ENCODE measurements at places on chromosomes 6 and 20.

- H3K36me3 ChIP-seq = no peaks in the 10 kb centered on the region
- DNase-seq = no peak
- no peak overlapping the region for H3K27ac ChIP-seq
- no peaks in the 10 kb centered on the region for H3K27me3 ChIP-seq
- H3K4me3 ChIP-seq = no peak overlapping the region
Measured at GRCh38 chr20:63319164-63320040, 26.4 kb downstream of the COL20A1 start.

GRCh38 chr6:156310701-156311100, 466.5 kb upstream of the ARID1B start:
- H3K27ac ChIP-seq = no peak overlapping the region
- DNase-seq = no peak
- H3K4me1 ChIP-seq = no peaks in the 10 kb centered on the region
- no peak overlapping the region for H3K4me3 ChIP-seq
- no peaks in the 10 kb centered on the region for H3K27me3 ChIP-seq

GRCh38 chr20:40741507-40742106, 52.6 kb upstream of the MAFB start:
- no peaks in the 10 kb centered on the region for H3K36me3 ChIP-seq
- H3K27me3 ChIP-seq = no peaks in the 10 kb centered on the region
- no peak overlapping the region for H3K27ac ChIP-seq
- peak; percentile 9 for DNase-seq
- no peaks in the 10 kb centered on the region for H3K4me1 ChIP-seq

GRCh38 chr20:10531848-10532247, 96.7 kb downstream of the SLX4IP start:
- no peaks in the 10 kb centered on the region for H3K4me1 ChIP-seq
- H3K4me3 ChIP-seq = no peak overlapping the region
- H3K36me3 ChIP-seq = no peaks in the 10 kb centered on the region

DNA sequence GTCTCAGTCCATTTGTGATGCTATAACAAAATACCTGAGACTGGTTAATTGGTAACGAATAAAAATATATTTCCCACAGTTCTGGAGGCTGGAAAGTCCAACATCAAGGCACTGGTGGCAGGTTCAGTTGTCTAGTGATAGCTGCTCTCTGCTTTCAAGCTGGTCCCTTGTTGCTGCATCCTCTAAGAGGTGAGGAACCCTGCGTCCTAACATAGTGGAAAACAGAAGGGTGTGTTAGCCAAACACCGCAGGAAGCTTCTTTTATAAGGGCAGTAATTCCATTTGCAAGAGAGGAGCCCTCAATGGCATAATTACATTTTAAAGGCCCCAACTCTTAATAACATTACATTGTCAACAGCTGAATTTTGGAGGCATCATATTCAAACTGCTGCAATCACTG, 372.7 kb downstream of the ADGRB3 start:
- no peak overlapping the region for H3K27ac ChIP-seq
- no peaks in the 10 kb centered on the region for H3K36me3 ChIP-seq
- DNase-seq = no peak

GRCh38 chr20:33671573-33672288, 2.5 kb downstream of the NECAB3 start:
- no peaks in the 10 kb centered on the region for H3K27me3 ChIP-seq
- H3K36me3 ChIP-seq = no peaks in the 10 kb centered on the region
- peaks cover 33% of the 10 kb centered on the region for H3K4me1 ChIP-seq
- no peak overlapping the region for H3K27ac ChIP-seq
- H3K4me3 ChIP-seq = no peak overlapping the region

DNA sequence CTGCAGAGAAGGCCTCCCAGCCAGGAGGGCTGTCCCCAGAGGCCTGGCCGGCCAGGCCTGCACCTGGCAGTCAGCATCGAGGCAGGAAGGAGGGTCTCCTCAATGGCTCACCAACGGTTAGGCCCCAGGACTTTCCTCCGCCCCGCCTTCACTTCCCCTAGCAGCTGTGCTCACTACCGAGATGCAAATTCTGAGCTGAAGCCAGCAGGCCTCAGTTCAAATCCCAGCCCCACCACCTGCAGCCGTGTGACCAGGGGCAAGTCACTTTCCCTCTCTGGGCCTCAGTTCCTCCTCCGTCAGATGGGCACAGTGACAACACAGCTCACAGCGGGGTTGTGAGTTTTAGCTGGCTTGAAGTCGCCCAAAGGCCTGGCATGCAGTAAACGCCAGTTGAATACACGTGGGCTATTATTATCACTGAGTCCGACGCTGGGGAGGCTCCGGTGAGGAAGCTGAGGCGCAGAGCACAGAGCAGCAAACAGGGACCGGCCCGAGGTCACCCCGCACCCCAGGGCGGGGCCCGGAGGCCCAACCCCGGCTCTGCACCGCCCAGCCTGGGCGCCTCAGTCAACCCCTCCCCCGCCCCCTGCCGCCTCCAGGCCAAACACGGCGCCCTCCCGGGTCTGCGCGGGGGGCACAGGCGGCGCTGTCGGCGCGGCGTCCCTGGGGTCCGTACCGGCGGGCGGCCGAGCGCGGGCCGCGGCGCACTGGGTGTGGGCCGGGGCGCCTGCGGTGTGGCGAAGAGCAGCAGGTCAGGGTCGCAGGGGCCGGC, 671 bp downstream of the E2F1 start:
- no peaks in the 10 kb centered on the region for H3K36me3 ChIP-seq
- no peaks in the 10 kb centered on the region for H3K27me3 ChIP-seq
- H3K4me3 ChIP-seq = no peak overlapping the region
- no peak for DNase-seq
- H3K4me1 ChIP-seq = peaks cover 46% of the 10 kb centered on the region

GRCh38 chr6:470901-471448, 79.4 kb downstream of the IRF4 start:
- DNase-seq = no peak
- H3K4me3 ChIP-seq = no peak overlapping the region
- no peak overlapping the region for H3K27ac ChIP-seq
- peaks cover 4% of the 10 kb centered on the region for H3K27me3 ChIP-seq
- H3K4me1 ChIP-seq = peaks cover 30% of the 10 kb centered on the region
- no peaks in the 10 kb centered on the region for H3K36me3 ChIP-seq

DNA sequence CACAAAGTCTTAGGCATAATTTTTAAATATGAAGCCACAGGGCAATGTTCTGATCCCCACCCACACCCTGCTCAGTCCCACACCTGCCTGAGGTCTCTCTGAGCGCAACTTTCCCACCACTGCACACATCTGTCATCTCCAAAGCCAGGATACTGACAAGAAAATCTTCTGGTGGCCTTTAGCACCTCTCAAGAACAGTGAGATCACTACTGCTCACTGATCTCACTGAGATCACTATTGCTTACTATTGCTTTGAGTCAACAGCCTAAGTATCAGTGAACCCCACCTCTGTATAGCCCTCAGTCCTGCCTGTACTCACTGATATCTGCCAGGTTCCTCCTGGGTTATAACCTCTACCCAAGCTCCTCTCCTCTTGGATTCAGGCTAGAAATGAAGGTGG, 6.4 kb downstream of the TNFRSF21 start:
- no peak overlapping the region for H3K4me3 ChIP-seq
- H3K27me3 ChIP-seq = no peaks in the 10 kb centered on the region
- H3K4me1 ChIP-seq = peaks cover under 1% of the 10 kb centered on the region
- H3K36me3 ChIP-seq = no peaks in the 10 kb centered on the region
- DNase-seq = no peak

GRCh38 chr20:17026346-17026745, 200.5 kb upstream of the PCSK2 start:
- H3K27me3 ChIP-seq = no peaks in the 10 kb centered on the region
- no peaks in the 10 kb centered on the region for H3K4me1 ChIP-seq
- H3K27ac ChIP-seq = no peak overlapping the region
- no peak for DNase-seq
- no peaks in the 10 kb centered on the region for H3K36me3 ChIP-seq
- H3K4me3 ChIP-seq = no peak overlapping the region

- H3K4me3 ChIP-seq = no peak overlapping the region
- peaks cover 32% of the 10 kb centered on the region for H3K36me3 ChIP-seq
- H3K27ac ChIP-seq = no peak overlapping the region
- DNase-seq = no peak
Measured at GRCh38 chr20:35020108-35020928, 64.7 kb downstream of the MYH7B start.

DNA sequence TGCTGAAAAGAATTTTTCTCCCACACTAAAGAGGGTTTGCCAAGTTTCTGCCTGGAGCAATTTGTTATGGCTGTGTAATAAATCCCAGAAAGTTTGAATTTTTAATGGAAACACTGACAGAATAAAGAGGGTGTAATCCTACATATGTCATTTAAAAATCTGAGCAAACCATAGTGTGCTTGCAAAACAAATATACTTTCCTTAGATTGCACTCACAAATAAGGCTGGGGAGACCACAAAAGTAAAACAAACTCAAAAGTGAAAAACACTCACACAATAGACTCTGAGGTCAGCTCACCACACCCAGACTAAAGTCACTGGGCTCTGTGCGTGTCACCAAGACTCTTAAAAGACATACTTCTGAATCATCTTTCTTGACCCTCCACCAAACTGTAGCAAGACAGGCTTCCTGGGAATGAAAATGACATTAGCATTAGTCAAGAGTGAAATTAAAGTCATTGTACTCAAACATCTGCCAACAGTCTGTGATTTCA, 4.8 kb upstream of the ATXN1 start:
- DNase-seq = no peak
- H3K27me3 ChIP-seq = no peaks in the 10 kb centered on the region
- no peak overlapping the region for H3K4me3 ChIP-seq
- H3K27ac ChIP-seq = no peak overlapping the region

DNA sequence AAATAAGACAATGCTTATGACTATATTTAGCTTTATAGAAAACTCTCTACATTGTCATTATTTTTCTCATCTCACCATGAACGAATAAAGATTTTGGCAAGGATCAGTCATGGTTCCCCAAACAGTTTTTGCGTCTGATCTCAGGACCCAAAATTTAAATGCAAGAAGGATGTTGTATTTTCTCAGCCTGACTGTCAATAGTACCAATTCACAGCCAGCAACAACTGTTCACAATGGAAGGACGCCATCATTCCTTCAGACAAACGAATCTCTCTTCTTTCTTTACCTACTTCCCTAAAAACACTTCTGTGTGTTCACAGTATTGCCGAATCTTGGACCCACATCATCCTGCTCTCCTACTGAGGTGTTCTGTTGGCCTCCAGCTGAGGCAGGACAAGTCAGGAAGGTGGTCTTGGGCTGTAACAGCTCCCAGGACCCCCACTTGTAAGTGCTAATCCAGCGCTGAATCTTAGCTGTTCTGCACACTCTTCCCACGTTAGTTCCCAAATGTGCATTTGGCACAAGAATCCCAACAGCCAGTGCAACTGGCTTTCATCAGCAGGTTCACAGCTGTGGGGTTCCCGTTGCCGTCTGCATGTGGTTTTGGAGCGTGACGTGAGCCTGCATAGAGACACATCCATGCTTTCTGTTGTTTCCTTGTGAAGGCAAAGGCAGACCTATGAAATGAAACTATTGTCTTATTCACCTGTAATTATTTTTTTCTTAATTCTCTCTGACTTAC, 600.0 kb downstream of the QKI start:
- no peaks in the 10 kb centered on the region for H3K4me1 ChIP-seq
- H3K36me3 ChIP-seq = no peaks in the 10 kb centered on the region
- no peak overlapping the region for H3K27ac ChIP-seq
- no peak overlapping the region for H3K4me3 ChIP-seq
- DNase-seq = no peak
- no peaks in the 10 kb centered on the region for H3K27me3 ChIP-seq
